NCI-H1048 (cell line): ENCODE measurements at places on chromosomes 7 and 10.

DNA sequence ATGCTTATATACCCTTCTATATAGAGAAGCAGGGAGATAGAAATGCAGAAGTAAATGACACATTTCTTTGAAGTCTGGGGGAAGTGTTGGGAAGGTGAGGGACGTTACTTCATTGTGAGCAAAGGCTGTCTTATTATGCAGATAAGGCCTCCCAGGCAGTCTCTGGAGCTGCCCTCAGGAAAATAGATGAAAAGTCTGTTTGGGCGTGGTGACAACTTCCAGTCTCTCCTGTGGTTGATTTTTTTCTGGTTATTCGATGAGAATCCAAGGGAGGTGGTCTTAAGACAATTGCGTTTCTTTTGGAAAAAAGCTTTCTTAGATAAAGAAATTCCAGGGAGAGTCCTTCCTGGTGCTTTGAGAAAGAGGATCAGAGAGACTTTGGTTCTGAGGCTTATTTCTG lies 84.0 kb downstream of the NEUROD6 start:
- no peak for DNase-seq

DNA sequence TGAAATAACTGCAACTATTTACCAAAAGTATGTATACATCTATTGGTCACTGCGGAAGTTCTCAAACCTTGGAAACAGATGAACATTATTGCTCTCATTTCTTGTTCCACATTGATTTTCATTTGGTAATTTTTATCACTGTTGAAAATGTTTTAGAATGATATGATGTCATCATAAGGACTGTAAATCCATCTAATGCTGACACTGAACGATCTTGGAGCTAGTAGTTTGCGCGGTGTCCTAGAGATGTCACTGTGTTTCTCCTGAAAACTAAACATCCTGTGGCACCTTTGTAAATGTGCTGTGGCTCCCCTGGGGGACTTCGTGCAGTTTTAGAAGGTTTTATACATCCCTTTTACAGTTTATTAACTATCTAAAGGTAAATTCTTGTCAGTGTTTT lies 73.5 kb downstream of the DNAJB9 start:
- DNase-seq, result no peak

DNA sequence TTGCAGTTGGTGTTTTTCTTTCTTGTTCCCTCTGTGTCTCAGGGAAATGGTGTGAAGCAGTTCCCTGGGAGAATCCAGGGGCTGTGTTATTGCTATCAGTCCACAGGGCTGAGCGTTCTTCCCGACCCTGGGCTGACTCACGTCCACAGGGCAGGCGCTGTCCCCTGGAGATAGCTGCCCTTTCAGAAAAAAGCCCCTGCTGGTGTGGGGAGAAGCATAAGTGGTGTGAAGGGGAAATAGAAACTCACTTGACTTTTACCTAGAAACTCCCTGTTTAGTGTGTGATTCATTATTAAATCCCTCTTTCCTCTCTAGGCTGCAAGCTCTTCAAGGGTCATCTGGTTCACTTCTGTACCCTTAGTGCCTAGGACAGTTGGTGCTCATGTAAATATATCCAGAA lies 63.3 kb upstream of the SMNDC1 start:
- no peak for DNase-seq

- DNase-seq, result no peak
These were observed 13.1 kb upstream of the IMPDH1 start for GRCh38 chr7:128422842-128423241.

- DNase-seq, result no peak
These were observed 1.3 kb downstream of the VSIR start for GRCh38 chr10:71771821-71772617.

DNA sequence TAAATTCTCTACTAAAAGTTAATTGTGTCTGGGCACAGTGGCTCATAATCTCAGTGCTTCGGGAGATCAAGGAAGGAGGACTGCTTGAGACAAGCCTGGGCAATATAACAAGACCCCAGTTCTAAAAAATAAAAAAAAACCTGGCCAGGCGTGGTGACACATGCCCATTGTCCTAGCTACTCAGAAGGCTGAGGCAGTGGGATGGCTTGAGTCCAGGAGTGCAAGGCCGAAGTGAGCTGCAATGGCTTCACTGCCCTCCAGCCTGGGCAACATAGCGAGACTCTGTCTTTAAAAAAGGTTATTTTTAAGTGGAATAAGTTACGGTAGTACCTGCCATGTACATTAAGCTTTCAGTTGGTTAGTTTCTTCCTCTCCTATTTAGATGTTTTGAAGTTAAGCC lies 28.9 kb downstream of the CDK14 start:
- no peak for DNase-seq

DNA sequence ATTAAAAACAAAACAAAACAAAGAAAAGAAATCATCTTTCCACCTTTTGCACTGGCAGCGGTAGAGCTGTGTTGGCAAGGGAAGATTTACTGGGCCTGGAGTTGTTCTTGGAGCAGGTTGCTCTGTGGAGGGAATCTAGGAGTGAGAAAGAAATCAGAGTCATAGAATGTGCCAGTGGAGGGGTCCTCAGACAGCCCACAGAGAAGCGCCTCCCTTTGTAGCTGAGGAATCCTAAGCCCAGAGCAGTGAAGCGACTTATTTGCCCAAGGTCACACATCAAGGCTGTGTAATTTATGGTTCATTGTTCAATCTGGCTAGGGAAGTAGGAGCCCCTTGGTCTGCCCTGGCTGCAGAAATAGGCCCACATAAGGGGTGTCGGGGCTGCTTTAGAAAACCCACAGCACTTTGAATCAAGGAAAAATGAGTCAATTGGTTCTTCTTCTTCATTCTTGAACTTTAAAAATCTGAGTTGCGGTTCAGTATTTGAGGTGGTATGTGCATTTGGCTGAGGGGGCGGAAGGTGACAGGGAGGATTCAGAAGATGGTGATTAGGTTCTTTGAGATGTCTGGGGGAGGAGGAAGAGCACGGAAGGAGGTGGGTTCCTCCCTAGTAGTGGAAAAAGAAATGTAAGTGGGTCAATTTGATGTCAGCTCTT lies 253.7 kb downstream of the PTEN start:
- no peak for DNase-seq
